Kidney (tissue), 22 donors: ENCODE measurements at places on chromosomes 7 and 10. TPM values are rescaled to one million over a fixed set of nuclear protein-coding genes. Genes with fewer than 3 reads are reported as not detected.
A peak's percentile ranks its signal among the peaks of the same experiment; 100 is the strongest.

Gene PNLIP
- total RNA-seq = not detected

Gene SGCE
- 59.6 TPM for total RNA-seq

DNA sequence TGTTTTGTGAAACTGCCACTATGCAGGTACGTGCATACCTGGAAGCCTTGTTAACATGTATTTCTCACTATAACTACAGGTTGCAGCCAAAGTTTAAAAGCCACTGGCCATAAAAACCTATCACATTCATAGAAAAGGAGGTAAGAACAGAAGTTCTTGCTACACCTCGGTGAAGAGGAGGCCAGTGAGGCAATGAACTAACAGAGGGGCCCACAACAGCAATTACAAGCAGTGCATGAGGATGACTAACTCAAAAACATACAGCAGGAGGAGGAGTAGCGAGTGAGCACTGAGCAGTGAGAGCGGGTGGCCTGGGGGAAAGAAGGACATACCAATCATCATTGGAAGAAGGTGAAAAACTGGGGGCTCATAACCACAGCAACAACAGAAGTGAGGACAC is 51.6 kb downstream of the NUDCD3 start:
- no peaks in the 10 kb centered on the region for H3K4me1 ChIP-seq
- no peak overlapping the region for H3K4me3 ChIP-seq
- DNase-seq = no peak
- H3K36me3 ChIP-seq = peaks cover 2% of the 10 kb centered on the region
- H3K27ac ChIP-seq = no peak overlapping the region
- H3K27me3 ChIP-seq = no peaks in the 10 kb centered on the region

GRCh38 chr10:79318369-79318768 is 28.9 kb upstream of the PPIF start:
- no peak overlapping the region for H3K4me3 ChIP-seq
- H3K27me3 ChIP-seq = no peaks in the 10 kb centered on the region
- no peak overlapping the region for H3K27ac ChIP-seq
- H3K4me1 ChIP-seq = no peaks in the 10 kb centered on the region
- peaks cover 5% of the 10 kb centered on the region for H3K36me3 ChIP-seq

DNA sequence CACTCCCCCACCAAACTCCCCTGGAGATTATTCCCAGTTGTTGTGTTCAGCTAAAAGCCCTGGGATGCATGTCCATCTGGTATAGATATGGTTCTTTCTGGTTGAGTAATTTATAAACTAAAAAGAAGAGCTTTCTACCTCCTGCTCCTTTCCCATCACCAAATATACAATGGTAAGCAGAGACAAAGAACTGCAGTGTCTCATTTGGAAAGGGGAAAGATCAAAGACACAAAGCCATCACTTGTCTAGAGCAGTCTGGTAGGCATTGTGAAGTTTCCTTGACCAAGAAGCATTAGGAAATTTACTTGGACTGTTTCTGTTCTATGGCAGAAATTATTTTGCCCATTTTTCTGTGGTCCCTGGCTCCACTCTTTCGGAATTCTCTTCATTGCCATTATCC is 24.9 kb upstream of the PANK1 start:
- no peak for DNase-seq
- H3K27me3 ChIP-seq = no peaks in the 10 kb centered on the region
- no peaks in the 10 kb centered on the region for H3K36me3 ChIP-seq
- H3K4me1 ChIP-seq = no peaks in the 10 kb centered on the region
- H3K27ac ChIP-seq = no peak overlapping the region
- H3K4me3 ChIP-seq = no peak overlapping the region

GRCh38 chr7:7014827-7015595 is 167.3 kb upstream of the C1GALT1 start:
- peak; percentile 4 for DNase-seq
- no peaks in the 10 kb centered on the region for H3K4me1 ChIP-seq
- no peak overlapping the region for H3K27ac ChIP-seq
- no peaks in the 10 kb centered on the region for H3K36me3 ChIP-seq

Gene GIMAP5
- 30.0 TPM for total RNA-seq

DNA sequence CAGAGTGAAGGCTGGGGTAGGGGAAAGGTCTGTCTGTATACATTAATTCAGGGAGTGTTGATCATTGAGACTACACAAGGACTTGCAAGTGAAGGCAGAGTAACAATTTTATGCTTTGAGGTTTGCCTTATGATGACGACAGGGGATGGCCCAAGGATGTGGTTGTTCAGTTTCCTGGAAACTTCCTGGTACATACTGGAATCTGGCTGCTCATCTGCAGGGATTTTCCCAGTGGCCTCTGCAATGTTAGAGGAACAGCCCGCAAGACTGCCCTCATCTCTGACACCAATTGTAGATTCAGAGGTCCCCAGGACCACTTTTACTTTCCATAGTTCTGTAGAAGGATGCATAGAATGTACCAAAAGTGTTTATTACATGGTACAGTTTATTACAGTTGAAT is 189.6 kb downstream of the TMEM178B start:
- no peaks in the 10 kb centered on the region for H3K4me1 ChIP-seq
- no peak for DNase-seq
- no peak overlapping the region for H3K4me3 ChIP-seq
- no peaks in the 10 kb centered on the region for H3K27me3 ChIP-seq
- no peak overlapping the region for H3K27ac ChIP-seq

Gene CCDC172
- not detected for total RNA-seq
